ENCODE measurements at places on chromosomes 5 and 9.

DNA sequence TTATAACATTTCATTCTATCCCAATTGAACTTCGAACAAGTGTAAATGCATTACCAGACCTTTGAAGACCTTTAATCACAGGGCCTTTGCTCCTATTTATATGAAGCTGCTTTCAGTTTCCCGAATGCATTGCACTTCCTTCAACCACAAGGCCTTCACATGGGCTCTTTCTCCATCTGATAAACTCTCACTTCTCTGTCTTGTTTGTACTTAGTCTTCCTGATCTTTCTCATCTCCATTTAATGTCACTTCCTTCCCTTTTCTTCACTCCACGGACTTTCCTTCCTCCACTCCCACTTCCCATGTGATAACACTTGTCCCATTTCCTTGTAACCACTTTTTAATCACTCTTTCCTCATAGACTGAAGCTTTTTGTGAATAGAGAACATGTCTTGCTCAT, 74.3 kb upstream of the TNC start:
- no peak for DNase-seq

- no peak for DNase-seq
Observed at GRCh38 chr9:96317335-96317980, 15.5 kb upstream of the HSD17B3 start.

DNA sequence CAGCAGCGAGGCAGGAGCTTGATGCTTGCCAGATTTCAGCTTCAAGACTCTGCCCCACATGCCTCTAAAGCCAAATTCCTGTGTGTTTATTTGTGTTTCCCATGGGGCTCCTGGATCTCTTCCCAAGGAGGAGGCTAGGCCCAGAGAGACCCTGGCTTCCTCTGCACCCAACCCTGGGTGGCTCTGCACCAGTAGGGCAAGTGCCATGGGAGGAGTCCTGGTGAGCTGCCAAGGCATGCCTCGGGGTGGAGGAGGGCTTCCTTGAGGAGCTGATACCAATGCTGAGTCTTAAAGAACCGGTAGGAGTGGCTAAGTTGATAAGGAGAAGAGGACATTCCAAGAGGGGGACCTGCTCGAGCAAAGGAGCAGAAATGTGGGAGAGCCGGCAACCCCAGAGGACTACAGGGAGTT, 6.8 kb upstream of the TIFAB start:
- no peak for DNase-seq

DNA sequence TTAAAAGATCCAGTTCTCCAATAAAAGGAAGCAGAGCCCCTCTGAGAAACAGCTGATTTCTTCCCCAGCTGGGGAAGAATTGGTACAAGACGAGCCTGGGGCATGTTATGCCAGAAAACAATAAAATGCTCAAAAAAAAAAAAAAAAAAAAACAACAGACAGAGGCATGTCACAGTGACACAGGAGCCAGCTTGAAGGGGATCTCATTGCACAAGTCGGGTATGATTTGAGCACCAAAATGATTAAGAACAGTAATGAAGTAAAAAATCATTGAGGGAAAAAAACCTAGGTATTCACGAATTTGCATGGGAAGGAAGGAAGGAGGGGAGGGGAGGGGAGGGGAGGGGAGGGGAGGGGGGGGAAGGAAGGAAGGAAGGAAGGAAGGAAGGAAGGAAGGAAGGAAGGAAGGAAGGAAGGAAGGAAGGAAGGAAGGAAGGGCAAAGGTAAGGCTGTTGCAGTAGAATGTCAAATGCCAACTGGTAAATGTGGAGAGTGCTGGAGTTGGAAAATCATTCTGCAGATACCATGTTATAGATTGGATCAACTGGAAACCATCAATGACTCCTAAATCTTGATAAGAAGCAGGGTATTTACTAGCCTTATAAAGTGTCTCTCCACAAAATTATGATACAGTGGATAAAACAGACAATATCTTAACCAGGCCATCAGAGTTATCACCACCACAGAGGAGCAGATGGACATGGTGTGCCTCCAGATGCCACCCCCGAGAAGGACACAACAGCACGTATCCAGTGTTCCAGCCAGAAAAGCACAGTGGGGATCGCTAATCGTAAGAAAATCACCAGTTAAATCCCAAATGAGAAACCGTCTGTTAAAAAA, 7.2 kb downstream of the GNA14 start:
- DNase-seq = no peak

GRCh38 chr9:27352457-27353165, 55.7 kb upstream of the EQTN start:
- DNase-seq = no peak

DNA sequence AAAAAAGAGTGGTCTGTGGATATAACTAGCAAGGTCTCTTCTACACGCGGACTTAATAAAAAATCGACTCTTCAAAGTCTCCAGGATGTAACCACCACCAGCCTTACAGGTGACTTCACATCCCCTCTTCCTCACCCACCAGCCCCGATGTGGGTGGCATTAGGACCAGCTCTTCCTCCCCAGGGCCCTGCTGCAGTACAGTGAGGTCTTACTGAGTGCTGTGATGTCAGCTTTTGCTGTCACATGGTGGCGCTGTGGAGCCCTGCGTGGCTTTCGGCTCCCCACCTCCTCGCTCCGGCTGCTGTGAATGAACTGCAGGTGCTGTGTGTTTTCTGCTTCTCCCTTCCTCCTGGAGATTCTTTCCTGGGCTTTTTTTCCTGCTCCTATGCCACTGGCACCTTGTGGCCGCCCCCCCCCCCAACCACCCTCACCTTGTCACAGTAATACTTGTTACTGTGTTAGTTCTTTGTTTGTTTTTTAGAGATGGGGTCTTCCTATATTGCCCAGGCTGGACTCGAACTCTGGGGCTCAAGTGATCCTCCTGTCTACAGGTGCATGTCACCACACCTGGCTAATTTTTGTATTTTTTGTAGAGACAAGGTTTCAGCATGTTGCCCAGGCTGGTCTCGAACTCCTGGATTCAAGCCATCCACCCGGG, 15.8 kb upstream of the RAPGEF1 start:
- peak; percentile 81 for DNase-seq

DNA sequence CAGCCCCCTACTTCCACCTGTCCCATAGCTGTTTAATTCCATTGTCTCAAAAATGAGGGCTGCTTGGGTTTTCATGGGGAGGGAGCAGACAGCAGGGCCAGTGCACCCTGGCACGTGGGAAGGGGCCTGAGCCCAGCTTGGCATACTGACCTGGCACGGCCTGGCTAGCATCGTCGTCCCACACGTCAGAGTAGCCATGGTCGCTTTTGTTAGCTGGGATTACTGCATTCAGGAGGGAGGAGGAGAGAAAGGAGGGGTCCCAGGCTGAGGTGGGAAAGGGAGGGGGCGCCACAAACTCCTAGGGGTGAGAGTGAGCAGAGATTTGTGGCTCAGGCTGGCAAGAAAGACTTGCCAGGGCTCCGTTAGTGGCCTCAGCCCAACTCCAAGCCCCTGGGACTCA, 21.1 kb upstream of the CYSTM1 start:
- no peak for DNase-seq

GRCh38 chr9:120860083-120860482, 16.9 kb downstream of the PHF19 start:
- no peak for DNase-seq

DNA sequence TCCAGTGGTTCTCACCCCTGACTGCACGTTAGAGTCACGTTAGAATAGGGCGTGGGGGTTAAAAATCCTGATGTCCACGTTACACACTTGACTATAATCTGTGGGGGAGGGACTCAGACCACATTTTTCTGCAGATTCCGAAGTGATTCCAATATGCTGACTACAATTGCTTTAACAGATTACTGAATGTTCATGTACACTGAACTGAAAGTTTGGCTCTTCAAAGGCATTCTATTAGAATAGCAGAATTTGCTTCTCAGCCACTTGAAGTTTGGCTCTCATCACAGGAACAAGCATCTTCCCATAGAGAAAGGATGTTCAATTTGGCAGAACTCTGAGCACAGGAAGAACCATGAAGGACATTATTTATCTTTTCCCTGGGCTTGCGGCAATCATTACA, 84.5 kb downstream of the HAPLN1 start:
- no peak for DNase-seq

DNA sequence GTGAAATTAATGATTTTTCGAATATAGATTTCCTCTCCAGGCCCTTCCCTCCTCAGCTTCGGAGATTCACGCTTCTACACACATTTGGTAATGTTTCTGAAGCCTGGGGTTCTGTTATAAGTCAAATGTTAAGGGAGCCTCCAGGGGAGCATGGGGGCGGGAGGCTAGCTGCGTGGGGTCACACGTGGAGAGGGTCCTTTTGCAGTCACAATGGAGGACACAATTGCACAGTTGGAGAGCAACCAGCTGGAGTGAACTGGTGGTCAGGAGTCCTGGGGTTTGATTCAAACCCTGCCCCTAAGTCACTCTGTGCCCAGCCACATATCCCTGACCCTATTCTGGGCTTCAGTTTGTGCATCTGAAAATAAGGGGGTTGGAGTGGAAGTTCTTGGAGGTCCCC, 481.4 kb downstream of the CDK5RAP2 start:
- DNase-seq = no peak

DNA sequence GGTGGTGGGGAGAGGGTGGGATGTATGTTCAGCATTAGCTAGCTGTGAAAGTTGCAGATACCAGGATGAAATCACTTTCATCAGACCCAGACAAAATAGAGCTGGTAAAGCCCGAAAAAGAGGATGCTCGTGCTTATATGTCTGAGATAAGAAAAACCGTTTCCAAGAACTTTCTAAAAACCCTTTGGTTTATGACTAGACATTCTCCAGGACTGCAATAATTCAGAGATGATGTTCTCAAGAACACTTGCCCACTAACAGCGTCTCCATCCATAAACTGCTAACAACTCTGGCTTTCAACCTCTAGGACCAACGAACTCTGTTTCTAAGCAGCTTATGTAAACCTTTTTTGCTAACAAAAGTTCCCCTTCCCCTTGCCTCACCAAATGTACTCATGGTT, 8.4 kb upstream of the AMACR start:
- DNase-seq = no peak

GRCh38 chr5:121915765-121916164, 46.0 kb upstream of the SRFBP1 start:
- no peak for DNase-seq

DNA sequence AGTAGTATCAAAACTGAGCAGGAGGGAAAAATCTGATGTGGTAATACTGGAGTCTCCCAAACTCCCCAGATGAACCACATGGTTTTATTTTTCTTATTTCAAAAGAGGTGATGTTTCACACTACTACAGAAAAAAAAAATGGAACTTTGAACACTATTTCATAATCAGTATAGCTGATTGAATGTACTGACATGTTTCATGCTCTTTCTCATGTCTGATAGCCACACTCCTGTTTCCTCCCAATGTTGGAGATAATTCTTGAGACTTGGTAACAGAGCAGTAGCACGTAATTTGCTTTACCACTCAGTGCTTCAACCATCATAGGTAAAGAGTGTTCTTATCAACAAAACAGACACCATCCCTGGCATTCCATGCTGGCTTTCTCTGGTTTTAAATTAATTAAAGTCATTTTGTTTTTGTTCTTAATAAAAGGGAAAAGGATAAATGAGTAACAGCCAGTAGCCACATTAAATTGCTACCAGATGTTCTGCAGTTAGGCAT, 85.2 kb downstream of the MUSK start:
- DNase-seq = no peak

DNA sequence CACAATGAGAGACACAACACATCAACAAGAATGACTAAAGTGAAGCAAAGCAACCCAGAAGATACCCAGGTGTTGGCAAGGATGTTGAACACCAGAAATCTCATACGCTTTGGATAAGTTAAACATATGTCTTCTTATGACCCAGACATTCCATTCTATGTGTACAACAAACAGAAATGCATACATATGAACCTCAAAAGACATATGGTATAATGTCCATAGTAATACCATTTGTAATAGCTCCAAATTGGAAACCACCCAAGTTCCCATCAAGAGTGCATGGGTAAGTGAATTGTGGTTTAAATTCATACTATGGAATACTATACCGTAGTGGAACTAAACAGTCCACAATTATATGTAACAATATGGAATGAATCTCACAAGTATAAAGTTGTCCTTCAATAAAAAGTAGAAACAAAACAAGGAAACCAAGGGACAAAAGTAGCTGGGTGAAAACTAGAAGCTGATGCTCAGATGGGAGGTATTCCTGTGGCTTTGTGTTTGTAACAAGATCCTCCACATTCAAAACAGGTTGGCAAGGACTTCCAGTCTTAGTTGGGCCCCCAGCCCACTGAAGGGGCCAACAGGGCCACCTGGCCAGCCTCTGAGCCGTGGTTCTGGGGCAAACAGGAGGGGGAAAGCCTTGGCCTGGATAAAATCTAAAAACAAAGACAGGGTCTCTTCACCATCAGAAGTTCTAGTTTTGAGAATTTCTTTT, 171.8 kb upstream of the PITX1 start:
- no peak for DNase-seq

DNA sequence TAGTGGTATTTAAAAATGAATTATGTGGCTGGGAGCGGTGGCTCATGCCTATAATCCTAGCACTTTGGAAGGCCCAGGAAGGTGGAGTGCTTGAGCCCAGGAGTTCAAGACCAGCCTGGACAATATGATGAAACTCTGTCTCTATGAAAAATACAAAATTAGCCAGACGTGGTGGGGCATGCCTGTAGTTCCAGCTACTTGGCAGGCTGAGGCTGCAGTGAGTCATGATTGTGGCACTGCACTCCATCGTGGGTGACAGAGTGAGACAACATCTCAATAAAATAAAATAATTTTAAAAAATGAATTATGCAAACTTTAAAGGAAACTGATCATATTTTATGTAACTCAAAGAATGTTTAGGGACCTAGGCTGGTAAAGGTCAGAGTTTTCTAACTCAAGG, 310.8 kb upstream of the DMRT1 start:
- no peak for DNase-seq

- DNase-seq = no peak
Observed at GRCh38 chr5:129118405-129118804, 23.9 kb downstream of the ISOC1 start.

- no peak for DNase-seq
Observed at GRCh38 chr5:149423794-149424268, 44.7 kb upstream of the IL17B start.

GRCh38 chr9:94799578-94800264, 73.2 kb downstream of the AOPEP start:
- no peak for DNase-seq

DNA sequence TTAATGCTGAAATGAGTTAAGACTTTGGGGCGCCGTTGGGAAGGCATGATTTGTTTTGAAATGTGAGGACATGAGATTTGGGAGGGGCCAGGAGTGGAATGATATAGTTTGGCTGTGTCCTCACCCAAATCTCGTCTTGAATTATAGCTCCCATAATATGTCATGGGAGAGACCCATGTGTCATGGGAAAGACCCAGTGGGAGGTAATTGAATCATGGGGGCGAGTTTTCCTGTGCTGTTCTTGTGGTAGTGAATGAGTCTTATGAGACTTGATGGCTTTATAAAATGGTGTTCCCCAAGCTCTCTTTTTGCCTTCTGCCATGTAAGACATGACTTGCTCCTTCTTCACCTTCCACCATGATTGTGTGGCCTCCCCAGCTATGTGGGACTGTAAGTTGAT, 5.1 kb downstream of the SLC25A48 start:
- DNase-seq = no peak

GRCh38 chr5:115949096-115949495, 13.2 kb upstream of the LVRN start:
- no peak for DNase-seq

GRCh38 chr9:135394699-135395645, 84.6 kb upstream of the PPP1R26 start:
- no peak for DNase-seq

All from stimulated activated CD4-positive, alpha-beta T cell treated with anti-CD3 and anti-CD28 coated beads, Interleukin-1b, Interleukin-23, amount 100 ng/mL, for 1 hour (primary cell).